Hippocampal formation (tissue), 2 donors: ENCODE measurements at places on chromosomes 5 and 9.

DNA sequence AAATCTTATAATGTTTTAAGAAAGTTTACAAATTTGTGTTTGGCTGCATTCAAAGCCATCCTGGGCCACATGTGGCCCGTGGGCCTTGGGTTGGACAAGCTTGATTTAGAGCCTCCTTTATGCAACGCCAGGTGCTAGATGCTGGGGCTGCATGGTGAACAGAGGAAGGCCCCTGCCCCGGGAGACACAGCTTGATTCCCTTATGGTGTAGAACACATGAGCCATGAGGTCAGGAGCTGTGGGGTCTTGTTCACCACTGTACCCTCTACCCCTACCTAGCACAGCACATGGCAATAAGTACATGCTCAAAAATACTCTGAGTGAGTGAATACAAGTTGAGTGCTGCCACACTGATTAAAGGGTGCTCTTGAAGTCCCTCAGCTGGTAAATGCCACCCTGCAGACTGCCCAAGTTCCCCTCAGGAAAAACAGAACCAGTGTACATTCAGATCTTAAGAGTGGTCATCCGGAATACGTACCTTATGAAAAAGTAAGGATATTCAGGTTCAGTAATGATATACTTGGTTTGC, 71.9 kb downstream of the ARRDC3 start:
- DNase-seq: no peak

DNA sequence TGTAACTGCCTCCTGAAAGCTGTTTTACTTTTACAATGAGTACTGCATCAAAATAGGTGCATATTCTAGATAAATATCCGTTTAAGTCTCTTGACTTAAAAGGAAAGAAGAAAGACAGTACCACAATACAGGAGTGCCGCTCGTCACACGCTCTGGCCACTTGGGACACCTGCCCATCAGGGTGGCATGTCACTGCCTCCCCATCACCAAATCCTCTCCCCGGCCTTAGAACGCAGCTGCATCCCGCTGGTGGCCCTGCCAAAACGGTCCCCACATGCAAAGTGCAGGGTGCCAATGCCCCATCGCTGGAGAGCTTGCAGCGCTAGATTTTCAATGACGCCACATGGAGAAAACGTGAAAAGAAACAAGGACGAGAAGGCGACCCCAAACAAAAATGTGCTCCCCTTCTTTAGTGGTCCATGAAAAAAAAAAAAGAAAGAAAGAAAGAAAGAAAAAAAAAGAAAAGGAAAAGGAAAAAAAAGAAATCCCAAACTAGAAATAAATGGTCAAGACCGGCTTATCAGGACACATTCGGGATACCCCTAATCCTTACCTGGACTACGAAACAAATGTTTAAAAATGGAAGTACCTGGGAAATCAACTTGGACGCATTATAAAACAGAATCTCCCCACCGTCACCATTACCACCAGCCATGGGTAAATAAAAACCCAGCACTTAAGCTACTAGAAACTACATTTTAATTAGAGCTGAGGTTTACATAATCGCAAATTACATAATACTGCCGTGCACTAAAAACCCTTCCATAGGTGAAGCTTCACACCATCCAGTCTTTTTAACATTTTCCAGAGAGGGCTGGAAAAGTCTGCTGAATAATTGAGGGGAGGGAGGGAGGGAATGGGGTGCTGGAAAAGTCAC, 1.0 kb downstream of the ANKH start:
- no peak for DNase-seq

DNA sequence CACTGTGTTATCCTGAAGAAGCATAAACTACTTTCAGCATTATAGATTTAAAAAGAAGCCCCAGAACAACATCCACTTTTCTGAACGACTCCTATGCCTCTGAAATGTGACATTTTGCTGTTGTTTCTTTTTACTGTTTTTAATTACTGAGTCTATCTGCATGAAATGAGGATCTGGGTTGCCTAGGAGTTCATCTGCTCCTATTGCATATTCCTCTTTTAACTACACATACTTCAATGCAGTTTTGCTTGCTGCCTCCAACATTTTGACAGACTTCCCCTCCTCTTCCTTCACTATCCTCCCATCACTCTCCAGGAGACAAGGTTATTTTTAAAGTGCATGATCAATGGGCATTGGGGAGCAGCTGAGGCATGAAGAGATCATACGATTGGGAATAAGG, 164.5 kb downstream of the TMC1 start:
- no peak for DNase-seq

DNA sequence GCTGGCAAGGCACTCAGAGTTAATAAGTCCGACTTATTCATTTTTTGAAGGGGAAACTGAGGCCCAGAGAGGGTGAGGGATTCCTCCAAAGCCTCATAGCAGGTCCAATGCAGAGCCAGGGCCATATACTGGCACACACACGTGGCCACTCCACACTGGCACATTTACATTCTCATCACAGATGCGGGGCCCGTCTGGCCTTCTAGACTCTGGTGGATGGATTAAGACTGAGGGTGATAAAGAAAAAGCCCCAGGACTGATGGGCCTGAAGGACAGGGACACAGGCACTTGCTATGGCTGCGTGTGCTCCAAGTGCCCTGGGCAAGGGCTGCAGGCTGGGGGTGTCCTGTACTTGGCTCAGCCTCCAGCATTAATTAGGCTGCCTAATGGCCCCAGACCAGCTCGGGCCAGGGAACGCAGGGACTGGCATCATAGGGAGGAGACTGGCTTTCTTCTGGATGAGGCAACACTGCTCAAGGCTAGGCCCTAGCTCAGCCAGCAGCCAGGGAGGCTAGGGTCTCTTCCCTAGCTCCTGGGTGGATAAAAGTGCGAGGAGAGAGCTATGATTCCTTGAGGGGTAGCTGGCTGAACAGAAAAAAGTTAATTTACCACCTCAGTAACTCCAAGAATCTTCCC, 28.5 kb upstream of the CSF1R start:
- peak; percentile 20 for DNase-seq

GRCh38 chr9:26880262-26880661, 12.3 kb downstream of the CAAP1 start:
- no peak for DNase-seq

- no peak for DNase-seq
Observed at GRCh38 chr9:79812099-79812498, 240.3 kb downstream of the TLE4 start.

DNA sequence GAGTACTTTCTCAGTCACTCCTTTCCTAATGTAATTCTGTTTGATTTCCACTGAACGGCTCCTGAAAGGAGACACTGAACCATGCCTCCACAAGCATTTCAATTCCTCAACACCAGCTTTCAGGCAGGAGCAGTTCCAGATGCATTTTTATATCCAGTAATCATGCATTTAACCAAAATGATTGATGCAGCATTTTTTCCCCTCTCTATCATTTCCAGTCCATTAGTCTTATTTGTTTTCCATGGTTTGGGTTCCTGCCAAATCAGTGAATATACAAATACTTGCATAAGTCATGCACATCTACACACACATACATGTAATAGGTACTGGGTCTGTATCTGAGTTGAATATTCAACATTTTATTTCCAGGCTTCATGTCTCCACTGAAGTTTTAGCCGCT, 122.7 kb downstream of the GRIA1 start:
- DNase-seq: no peak

GRCh38 chr9:115225459-115226116, 107.6 kb upstream of the TNC start:
- DNase-seq: peak; percentile 33

- no peak for DNase-seq
Observed at GRCh38 chr9:125332527-125332926, 70.9 kb downstream of the GAPVD1 start.

DNA sequence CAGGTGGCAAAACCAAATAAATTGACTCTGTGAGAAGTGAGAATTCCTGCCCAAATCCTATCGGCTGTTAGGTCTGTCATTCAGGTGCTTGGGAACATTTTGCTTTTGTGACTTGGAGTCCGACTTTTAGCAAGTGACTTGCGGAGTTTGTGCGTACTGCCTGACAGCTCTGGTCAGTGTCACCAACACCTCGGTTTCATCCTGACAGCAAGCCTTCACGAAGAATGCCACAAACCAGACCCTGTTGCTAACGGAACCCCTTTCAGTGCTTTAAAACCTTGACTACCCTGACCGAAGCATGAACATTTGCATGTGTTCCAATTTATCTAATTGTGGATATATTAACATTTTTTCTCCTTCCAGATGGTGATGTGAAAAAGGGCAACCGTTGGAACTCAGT, 26.5 kb downstream of the LIX1 start:
- DNase-seq: no peak

GRCh38 chr9:16442622-16443021, 427.8 kb downstream of the BNC2 start:
- no peak for DNase-seq

DNA sequence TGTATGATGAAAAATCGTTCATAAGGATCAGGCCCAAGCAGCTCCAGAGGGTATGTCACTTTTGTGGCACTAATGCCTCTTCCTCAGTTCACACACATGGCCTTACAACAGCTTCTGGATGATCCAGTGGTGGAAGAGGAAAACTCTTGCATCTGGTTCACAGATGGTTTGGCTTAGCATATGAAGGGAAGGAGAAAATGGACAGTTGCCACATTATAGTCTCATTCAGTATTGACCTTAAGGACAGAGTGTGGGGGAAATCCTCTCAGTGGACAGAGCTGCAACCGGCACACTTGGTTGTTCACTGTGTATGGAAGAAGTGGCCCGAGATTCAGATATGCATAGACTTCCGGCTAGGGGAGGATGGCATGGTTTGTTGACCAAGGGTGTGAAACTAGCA, 22.8 kb downstream of the C9orf57 start:
- DNase-seq: no peak

DNA sequence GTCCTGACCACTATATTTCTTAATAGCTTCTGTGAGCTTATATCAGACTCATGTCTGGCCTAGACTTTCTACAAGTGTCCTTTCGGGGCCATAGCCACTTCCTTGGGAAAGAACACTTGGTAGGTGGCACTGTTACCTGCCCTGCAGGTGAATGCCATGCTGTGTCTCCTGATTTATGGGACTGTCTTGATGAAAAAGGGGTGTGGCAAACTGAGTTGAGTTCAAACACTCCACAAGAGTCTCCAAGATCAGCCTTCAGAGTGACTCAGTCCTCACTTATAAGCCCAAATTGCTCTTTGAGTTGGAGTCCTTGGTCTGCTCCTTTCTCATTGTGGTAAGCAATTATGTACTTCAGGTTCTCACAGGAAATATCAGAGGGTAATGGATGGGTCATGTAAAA, 9.9 kb upstream of the ANKHD1 start:
- no peak for DNase-seq

- no peak for DNase-seq
Observed at GRCh38 chr9:115770521-115770920, 383.1 kb upstream of the PAPPA start.
